Lung (tissue), 17 donors: ENCODE measurements at places on chromosomes 1 and 21. TPM values are rescaled to one million over a fixed set of nuclear protein-coding genes. Genes with fewer than 3 reads are reported as not detected.
A peak's percentile ranks its signal among the peaks of the same experiment; 100 is the strongest.

DNA sequence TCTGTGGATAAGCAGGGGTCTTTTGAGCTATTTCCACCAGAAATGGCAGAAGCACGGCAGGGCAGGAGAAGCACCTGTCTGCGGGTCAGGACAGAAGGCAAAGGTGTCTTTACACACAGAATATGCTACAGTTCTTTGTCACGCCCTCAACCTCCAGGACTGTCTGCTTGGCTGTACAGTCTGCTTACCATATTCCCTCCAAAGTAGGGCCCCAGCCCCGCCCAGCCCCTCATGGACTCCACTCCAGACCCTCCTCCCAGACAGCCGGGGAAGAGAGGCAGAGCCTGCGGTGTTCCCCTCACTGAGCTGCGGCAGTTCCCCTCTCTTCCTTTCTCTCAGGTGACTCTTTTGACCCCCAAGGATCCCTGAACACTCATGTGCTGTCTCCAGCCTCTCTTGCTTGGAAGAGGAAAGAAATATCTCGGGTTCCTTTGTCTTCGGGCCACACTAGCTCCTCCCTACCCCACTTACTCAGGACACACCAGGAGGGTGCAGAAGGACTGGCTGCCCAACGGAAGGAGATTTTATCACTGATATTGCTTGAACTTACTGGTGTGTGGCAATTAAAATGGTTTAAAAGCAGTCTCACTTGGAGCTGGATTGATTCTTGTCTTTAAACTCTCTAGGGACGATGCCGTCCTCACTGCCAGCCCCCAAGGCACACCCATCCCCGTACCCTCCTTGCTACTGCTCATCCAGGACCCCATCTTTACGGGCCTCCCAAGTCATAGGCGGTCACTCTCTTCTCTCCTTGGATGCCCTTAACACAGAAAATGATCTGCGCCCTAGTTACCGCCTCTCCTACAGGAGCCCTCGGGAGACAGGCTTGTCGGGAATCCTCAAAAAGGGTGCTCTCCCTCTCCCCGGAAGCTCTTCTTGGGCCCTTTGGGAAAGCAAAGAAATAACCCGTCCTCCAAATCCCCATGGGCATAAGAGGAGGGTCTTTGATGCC lies 169.7 kb downstream of the TOMM20 start:
- no peaks in the 10 kb centered on the region for H3K27me3 ChIP-seq
- no peaks in the 10 kb centered on the region for H3K36me3 ChIP-seq
- H3K27ac ChIP-seq = no peak overlapping the region

- DNase-seq = no peak
- peaks cover 15% of the 10 kb centered on the region for H3K4me1 ChIP-seq
- H3K4me3 ChIP-seq = no peak overlapping the region
- no peak overlapping the region for H3K27ac ChIP-seq
- H3K27me3 ChIP-seq = no peaks in the 10 kb centered on the region
These were observed 13.9 kb upstream of the BCAR3 start for GRCh38 chr1:93695411-93696005.

DNA sequence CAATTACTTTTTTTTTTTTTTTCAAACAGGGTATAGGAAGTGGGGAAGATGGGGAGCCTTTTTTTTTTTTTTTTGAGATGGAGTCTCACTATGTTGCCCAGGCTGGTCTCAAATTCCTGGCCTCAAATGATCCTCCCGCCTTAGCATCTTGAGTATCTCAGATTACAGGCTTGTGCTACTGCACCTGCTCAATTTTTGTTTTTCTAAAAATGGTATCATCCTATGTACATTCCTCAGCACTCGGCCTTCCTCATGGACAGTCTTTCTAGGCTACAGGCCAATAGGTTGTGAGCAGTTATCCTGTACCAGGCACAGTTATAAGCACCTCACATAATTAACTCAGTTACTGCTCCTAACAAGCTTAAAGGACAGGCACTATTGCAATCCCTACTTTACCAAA lies 132.1 kb upstream of the EDN2 start:
- H3K27me3 ChIP-seq = no peaks in the 10 kb centered on the region
- H3K27ac ChIP-seq = no peak overlapping the region
- H3K36me3 ChIP-seq = no peaks in the 10 kb centered on the region
- peaks cover 9% of the 10 kb centered on the region for H3K4me1 ChIP-seq

DNA sequence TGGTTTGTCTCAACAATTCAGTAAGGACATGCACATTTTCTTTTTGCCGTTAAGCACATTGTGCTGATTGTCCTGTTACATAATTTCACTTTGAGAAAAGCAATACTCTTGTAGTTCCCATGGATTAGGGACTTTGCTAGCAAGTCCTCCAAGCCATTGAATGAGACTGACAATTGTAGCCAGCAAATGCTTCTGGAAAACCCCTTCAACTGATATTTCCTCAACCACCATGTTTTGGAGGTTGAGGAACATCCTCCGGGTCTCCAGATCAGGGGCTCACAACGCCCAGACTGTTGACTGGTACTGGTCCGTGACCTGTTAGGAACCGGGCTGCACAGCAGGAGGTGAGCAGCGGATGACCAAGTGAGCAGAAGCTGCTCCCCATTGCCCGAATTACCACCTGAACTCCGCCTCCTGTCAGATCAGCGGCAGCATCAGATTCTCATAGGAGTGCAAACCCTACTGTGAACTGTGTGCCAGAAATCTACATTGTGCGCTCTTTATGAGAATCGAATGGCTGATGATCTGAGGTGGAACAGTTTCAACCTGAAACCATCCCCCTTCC lies 24.1 kb downstream of the ACTN2 start:
- H3K4me3 ChIP-seq = no peak overlapping the region
- no peaks in the 10 kb centered on the region for H3K4me1 ChIP-seq
- H3K27ac ChIP-seq = no peak overlapping the region

DRAM2 gene
- total RNA-seq = 28.2 TPM

S100A7A gene
- total RNA-seq = not detected

GRCh38 chr1:219460896-219461815 lies 151.7 kb downstream of the ZC3H11B start:
- H3K4me3 ChIP-seq = no peak overlapping the region
- H3K4me1 ChIP-seq = no peaks in the 10 kb centered on the region
- peak; percentile 63 for DNase-seq
- no peaks in the 10 kb centered on the region for H3K27me3 ChIP-seq
- no peaks in the 10 kb centered on the region for H3K36me3 ChIP-seq
- peak overlapping the region; percentile 6 for H3K27ac ChIP-seq

AKT3 gene
- total RNA-seq = 39.4 TPM

DNA sequence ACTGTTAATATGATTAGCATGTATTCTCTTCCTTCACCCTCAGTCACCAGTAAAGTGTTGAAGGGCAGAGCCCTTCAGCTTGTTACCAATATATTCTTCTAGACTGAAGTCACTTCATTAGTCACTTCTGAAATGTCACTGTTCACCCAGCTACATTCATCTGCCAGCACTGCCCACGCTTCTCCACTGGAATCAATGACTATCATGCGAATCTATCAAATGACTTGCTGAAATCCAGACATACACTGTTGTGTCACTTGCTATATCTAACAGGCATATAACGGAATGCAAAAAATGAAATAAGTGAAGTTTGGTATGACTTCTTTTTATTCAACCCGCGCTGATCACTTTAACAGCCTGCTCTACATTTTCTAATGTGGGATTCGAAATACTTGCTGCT lies 16.1 kb downstream of the FH start:
- H3K27ac ChIP-seq = no peak overlapping the region
- DNase-seq = no peak
- no peaks in the 10 kb centered on the region for H3K27me3 ChIP-seq
- H3K4me3 ChIP-seq = no peak overlapping the region
- peaks cover 32% of the 10 kb centered on the region for H3K36me3 ChIP-seq

GRCh38 chr1:192810253-192810880 lies 1.5 kb downstream of the RGS2 start:
- no peaks in the 10 kb centered on the region for H3K27me3 ChIP-seq
- DNase-seq = peak; percentile 96
- H3K27ac ChIP-seq = no peak overlapping the region
- H3K36me3 ChIP-seq = peaks cover 10% of the 10 kb centered on the region
- no peak overlapping the region for H3K4me3 ChIP-seq

DNA sequence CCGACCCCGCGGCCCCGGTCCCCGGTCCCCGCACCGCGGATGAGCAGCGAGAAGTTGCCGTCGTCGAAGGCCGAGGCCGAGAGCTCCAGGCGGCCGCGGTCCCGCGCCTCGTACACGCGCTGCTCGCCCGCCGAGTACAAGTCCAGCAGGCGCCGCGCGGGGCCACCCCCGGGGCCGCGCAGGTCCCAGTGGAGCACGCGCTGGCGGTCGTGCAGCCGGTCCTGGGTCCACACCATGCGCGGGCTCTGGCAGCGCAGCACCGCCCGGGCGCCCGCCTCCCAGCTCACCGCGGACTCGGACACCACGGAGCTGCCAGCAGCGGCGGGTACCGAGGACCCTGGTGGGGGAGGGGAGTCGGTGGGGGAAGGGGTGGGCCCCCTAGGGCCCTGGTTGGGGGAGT lies 2.9 kb downstream of the MXRA8 start:
- H3K27ac ChIP-seq = no peak overlapping the region
- H3K27me3 ChIP-seq = no peaks in the 10 kb centered on the region
- DNase-seq = peak; percentile 71

DNA sequence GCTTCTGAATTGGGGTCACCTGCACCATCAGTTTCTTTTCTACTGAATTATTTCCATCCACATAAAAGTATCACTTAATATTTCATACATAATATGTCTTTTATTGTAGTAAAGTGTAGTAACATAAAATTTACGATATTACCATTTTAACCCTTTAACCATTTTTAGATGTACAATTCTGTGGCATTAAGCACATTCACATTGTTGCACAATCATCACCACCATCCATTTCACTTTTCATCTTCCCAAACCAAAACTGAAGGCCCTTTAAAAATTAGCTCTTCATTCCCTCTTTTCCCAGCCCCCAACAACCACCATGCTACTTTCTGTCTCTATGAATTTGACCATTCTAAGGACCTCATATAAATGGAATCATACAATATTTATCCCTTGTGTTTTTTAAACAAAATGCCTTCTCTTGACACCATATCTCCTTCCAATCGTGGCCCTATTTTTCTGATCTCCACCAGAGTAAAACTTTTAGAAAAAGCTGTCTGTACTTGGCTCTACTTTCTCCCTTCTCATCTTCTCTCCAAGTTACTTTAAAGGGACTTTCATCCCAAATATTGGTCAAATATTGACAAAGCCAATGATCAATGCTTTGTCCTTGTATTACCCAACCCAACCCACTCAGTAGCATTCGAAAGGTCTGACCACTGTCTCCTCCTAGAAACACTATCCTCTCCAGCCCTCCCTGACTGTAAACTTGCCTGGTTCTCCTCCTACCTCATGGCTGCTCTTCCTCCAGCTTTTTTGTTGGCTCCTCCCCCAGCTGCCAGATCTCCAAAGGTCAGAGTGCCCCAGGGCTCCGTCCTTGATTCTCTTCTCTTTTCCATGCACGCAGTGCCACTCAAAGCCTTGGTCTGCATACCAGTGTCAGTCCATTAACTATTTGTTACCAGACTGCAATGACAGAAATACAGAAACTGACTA lies 44.7 kb downstream of the SLC30A10 start:
- no peaks in the 10 kb centered on the region for H3K36me3 ChIP-seq
- peaks cover 3% of the 10 kb centered on the region for H3K27me3 ChIP-seq
- H3K4me1 ChIP-seq = no peaks in the 10 kb centered on the region
- H3K4me3 ChIP-seq = no peak overlapping the region

ANKRD35 gene
- 3.4 TPM for total RNA-seq

TMEM52 gene
- not detected for total RNA-seq

GRCh38 chr1:56505792-56506743 lies 73.3 kb downstream of the PLPP3 start:
- H3K4me3 ChIP-seq = no peak overlapping the region
- peaks cover 52% of the 10 kb centered on the region for H3K36me3 ChIP-seq
- H3K4me1 ChIP-seq = peaks cover 69% of the 10 kb centered on the region
- no peaks in the 10 kb centered on the region for H3K27me3 ChIP-seq
- peak overlapping the region; percentile 78 for H3K27ac ChIP-seq

GRCh38 chr1:25587290-25587689 lies 29.3 kb upstream of the MAN1C1 start:
- H3K36me3 ChIP-seq = no peaks in the 10 kb centered on the region
- no peaks in the 10 kb centered on the region for H3K27me3 ChIP-seq
- DNase-seq = no peak
- peaks cover 22% of the 10 kb centered on the region for H3K4me1 ChIP-seq
- no peak overlapping the region for H3K4me3 ChIP-seq
